ACHN (cell line): ENCODE measurements at places on chromosomes 5 and 9.

GRCh38 chr9:137278721-137279711, 1.5 kb downstream of the TOR4A start:
- no peak for DNase-seq

DNA sequence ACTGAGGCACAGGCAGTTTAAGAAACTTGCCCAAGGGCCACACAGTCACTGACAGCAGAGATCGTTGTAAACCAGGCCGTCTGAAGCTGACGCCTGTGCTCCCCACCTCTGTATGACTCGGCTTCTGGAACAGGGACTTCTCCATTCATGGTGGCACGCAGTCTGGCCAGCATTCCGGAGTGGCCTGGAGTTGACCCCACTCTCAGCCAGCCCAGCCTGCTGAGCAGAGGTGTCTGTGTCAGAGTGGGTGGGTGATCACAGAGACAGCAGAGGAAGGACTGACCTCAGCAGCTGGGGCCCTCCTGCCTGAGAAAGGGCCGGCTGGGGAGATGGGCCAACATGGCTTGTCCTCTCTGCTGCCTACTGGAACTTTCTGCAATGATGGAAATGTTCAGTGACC, 12.6 kb downstream of the LRSAM1 start:
- DNase-seq: no peak

DNA sequence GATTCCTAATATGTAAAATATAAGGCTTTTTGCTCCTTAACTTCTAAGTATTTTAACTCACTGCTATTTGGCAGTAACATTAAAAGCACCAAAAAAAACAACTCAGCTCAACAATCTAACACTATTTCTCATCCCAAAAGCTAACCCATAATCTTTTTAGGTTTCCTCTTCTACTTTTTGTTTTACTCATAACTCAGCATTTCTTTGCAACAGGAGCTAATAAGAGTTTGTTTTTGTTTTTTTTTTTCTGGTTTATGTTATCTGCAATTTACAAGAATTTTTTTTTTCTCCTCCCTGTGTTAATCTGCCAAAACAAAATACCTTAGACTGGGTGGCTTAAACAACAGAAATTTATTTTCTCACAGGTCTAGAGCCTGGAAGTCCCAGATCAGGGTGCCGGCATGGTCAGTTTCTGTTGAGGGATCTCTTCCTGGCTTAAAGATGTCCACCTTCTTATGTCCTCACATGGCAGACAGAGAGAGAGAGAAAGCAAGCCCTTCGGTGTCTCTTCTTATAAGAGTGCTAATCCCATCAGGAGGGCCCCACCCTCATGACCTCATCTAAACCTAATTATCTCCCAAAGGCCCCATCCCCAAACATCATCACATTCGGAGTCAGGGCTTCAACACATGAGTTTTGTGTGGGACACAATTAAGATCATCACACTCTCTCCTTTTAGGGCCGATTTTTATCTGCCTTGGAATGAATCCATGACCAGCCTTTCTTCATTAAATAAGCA, 31.2 kb downstream of the ARL15 start:
- no peak for DNase-seq

DNA sequence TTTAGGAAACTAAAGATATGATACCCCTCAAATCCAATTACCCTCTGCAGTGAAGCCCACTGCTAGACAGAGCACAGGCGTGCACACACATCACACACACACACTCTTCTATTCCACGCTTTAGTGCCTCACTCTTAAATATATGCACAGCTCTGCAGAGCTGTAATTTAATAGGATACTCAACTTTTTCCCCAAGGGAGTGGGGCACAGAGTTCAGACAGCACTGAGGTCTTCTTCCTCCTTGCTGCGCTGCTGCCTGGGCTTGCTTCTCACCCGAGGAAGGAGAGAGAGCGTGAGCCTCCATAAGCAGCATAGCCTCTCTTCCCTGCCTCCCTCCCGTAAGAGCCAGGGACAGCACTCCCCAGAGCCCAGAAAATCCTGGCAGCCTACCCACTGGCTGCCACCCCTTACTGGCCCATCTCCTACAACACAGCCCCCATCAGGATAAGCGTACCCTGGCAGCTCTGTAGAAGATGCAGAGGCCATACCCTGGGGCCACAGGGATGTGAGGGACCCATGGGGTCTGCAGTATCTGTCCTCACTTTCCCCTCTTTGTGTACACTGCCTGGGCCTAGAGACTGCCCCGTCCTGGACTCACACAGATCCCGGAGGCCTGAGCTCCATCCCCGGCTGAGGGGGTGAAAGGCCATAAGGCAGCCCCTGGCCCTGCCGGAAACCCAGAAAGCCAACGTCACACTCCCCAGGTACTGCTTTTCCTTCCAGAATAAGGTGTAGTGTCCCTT, 102.1 kb downstream of the C5orf15 start:
- no peak for DNase-seq

DNA sequence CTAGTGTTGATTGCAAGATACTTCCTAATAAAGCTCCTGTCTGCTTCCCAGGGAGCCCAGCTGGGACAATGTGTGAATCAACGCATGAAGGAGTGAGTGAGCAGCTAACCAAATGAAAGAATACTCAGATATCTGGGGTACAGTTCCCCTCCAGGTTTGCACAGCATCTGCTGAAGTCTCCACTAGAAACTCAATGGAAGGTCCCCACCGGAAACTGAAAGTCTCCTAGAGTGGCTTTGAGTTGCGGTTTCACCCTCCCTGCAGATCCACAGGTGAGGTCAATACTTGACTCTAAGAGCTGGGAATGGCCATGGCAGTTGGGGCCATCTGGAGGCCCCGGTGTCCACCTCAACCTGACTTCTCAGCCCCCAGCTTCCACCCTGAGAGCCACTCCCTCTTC, 198.2 kb upstream of the MSX2 start:
- DNase-seq: no peak

- no peak for DNase-seq
These were observed 433.6 kb downstream of the PIK3R1 start for GRCh38 chr5:68648944-68649857.

GRCh38 chr5:146721073-146721815, 157.3 kb downstream of the PPP2R2B start:
- no peak for DNase-seq

DNA sequence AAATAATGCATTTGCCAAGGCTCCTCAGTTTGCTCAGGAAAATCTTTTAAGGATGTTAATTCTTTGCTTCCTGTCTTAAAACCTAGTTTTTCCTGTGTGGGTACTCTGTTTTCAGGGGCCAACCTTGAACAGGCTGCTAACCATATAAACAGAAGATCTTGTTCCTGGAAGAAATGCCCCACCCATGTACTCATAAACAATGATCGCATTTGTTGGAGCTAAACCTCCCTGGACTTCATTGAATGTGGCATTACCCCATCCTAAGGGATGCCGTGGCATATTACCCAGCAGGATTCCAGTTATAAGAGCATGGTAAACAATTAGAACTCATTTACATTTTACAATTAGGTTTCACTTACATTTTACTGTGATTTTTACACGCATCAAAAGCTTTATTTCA, 436.0 kb downstream of the ZNF608 start:
- no peak for DNase-seq

DNA sequence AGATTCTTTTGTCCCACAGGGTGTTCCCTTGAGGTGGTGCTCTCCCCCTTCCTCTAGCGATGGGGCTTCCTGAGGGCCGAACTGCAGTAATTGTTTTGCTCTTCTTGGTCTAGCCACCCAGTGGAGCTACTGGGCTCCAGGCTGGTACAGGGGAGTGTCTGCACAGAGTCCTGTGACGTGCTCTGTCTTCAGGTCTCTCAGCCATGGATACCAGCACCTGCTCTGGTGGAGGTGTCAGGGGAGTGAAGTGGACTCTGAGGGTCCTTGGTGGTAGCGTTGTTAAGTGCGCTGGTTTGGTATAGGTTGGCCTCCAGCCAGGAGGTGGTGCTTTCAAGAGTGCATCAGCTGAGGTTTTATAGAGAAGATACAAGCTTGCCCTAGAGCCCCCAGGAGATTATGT, 20.4 kb upstream of the CEP72 start:
- DNase-seq: no peak

- DNase-seq: no peak
These were observed 290.5 kb upstream of the ITGA1 start for GRCh38 chr5:52497133-52497693.

GRCh38 chr5:179375236-179375685, 30.0 kb upstream of the ADAMTS2 start:
- DNase-seq: no peak

GRCh38 chr5:1564182-1564748, 40.5 kb upstream of the LPCAT1 start:
- peak; percentile 60 for DNase-seq

DNA sequence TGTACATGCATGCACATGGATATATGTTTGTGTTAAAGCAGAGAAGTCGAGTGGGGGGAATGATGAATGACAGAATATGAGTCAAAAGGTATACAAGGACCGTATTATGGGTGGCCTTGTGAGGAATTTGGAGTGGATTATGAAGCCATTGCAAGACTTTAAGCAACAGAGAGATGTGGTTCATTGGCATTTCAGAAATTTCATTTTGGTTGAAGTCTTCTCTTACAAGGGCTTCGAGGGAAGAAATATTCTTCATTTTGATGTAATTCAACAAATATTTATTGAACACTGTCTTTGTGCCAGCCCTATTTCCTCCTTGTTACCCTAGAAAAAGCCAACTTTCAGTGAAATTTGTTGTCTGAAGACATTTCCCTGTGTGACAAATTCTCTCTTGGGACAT, 83.9 kb upstream of the SLCO6A1 start:
- DNase-seq: no peak

DNA sequence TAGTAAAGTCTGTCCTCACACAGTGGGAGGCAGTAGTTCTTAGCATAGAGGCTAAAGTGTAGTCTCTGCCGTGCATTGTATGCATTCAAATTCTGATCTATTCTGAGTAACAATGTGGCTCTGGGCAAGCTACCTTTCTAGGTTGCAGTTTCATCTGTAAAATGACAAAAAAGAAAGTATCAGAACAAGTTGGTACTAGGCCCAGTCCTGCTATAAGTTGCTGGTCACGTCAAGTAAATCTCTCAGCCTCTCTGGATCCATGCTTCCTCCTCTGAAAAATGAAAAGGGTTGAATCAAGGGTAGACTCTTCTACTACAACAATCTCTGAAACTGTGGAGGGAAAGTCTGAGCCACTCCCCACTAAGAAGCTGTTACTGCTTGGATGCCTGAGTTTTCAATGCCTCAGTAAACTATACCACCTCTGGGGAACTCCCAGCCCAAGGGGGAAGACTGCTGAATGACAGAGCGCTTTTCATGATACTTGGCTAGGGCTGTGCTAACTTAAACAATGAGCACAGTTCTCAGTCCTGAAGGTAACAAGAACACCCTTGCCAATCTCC, 34.5 kb upstream of the SPARC start:
- no peak for DNase-seq

DNA sequence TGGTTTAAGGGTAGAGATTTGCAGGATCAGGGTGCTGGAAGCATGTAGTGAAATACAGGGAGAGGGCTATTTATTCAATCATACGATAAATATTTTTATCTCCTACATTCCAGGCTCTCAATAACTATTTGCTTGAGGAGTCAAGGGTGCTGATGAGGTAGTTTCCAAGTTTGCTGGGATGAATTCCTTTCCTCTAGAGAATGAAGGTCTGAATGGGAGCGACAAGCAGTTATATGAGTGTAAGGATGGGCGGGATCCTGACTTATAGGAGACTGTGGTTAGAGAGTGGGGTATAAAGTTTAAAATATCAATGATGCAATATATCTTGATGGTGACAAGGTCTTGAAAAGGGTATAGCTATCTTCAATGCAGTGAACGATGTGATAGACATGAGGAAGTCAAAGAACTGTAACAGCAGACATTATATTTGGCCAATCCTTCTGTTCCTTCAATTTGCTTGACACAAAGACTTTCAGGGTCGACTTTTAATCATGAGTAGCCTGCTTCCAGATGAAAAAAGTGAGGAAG, 201.1 kb upstream of the HAPLN1 start:
- DNase-seq: no peak

DNA sequence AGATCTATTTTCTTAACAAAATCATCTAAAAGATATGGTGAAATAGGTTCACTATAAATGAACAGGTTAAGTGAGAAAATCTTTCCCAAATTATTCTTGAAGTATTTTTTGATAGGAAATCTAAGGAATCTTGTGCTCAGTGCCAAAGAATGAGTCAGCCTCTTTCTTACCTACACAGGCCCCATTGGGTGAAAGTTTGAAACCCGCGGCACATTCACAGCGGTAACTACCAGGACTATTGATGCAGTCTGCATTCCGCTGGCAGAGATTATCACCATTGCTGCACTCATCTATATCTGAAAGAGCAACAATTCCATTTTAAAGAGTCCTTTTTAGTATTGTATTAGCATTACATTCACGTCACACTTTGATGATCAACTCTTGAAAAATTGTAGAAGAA, 221.8 kb downstream of the SLC12A2 start:
- DNase-seq: peak; percentile 58

DNA sequence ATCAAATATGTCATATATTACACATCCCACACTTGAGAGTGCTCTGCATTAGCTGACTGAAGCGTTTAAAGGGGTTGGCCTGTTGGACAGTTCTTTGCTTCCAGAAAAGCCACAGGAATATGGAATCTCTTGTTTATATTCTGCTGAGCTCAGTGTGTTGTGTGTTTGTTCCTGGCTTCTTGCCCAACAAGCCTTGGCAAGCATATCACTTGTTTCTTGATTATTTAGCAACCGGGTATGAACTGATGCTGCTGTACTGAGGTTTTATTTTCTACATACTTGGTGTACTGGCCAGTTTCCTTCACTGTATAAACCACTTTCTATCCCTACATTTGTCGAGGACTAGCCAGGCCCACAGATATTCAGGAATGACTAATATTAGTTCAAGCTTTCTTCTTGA, 378.9 kb downstream of the KCTD16 start:
- no peak for DNase-seq

- no peak for DNase-seq
These were observed 154.0 kb downstream of the MCTP1 start for GRCh38 chr5:95130941-95131340.

GRCh38 chr9:97525451-97525850, 24.0 kb downstream of the TMOD1 start:
- no peak for DNase-seq

GRCh38 chr5:92861531-92862285, 719.3 kb downstream of the NR2F1-AS1 start:
- DNase-seq: no peak

GRCh38 chr5:160769301-160769700, 82.7 kb downstream of the ATP10B start:
- DNase-seq: no peak

DNA sequence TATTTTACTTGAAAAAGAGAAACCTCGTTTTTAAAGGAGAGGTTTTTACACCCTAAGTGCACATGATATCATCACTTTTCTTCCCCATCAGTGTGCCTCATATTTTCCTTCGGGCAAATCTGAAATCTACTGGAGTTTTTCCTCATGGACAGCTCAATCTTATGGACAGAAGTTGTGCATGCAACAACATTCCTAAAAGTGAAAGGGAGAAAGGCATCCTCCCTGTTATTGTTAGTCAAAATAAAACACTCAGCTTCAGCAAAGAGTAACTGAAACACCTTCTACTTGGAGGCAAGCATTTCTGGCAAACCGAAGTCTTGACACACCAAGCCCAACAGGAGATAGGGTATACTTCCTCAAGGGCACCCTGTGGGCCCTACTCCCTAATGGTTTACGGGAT, 217.9 kb downstream of the BNC2 start:
- peak; percentile 18 for DNase-seq

- peak; percentile 59 for DNase-seq
These were observed 402.9 kb downstream of the CYLC2 start for GRCh38 chr9:103397868-103398600.

- DNase-seq: no peak
These were observed 46.5 kb downstream of the AUH start for GRCh38 chr9:91315191-91315590.

GRCh38 chr5:66306844-66307315, 162.8 kb downstream of the SREK1 start:
- no peak for DNase-seq

GRCh38 chr5:51544031-51544785, 161.0 kb downstream of the ISL1 start:
- no peak for DNase-seq
